H4 (cell line): ENCODE measurements at places on chromosomes 3 and 15. TPM values are rescaled to one million over a fixed set of nuclear protein-coding genes. Genes with fewer than 3 reads are reported as not detected.

The SLC27A2 gene
- not detected in 2 replicates for total RNA-seq

The LDHAL6B gene
- total RNA-seq = not detected in 2 replicates

GRCh38 chr3:27575499-27575898, 91.3 kb upstream of the SLC4A7 start:
- DNase-seq = no peak

The TMEM212 gene
- not detected in 2 replicates for total RNA-seq

DNA sequence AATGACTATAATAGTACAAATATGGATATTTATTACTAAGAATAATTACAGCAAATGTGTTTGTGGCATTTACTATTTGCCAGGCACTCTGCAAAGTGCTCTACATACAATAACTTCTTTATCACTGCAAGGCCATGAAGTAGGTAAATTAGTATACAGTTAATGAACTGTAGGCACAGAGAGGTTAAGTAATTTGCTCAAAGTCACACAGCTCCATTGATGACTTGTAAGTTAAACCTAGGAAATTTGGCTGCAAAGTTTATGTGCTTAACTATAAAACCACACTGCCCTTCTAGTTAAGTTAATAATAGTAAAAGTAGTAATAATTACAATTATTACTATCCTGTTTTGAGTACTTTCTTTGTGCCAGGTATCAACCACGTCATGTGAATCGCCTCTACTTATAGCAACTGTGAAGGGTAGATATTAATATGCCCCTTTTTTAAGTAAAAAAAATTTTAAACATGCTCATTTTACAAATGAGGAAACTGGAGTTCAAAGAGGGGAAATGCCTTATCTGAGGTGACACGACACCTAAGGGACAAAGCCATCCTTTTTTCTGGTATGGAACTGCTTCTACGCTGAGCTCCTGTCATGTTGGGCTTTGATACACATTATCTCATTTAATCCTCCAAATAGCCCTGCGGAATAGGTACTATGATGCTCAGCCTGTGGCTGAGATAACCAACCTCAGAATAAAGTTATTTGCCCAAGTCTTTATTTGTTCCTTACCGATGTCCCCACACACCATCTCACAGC, 8.5 kb downstream of the BHLHE40 start:
- no peak for DNase-seq

The PLCD1 gene
- 2.7 and 7.6 TPM in 2 replicates for total RNA-seq

- no peak for DNase-seq
Observed at GRCh38 chr3:123449997-123450604, 1.2 kb upstream of the ADCY5 start.

The DLL4 gene
- total RNA-seq = 0.10 TPM in 1 of 2 replicates, not detected in the other

The CADPS gene
- total RNA-seq = 0.17 TPM in 1 of 2 replicates, not detected in the other

The CYP8B1 gene
- not detected in 2 replicates for total RNA-seq
